ENCODE measurements at places on chromosomes 3 and 15.

DNA sequence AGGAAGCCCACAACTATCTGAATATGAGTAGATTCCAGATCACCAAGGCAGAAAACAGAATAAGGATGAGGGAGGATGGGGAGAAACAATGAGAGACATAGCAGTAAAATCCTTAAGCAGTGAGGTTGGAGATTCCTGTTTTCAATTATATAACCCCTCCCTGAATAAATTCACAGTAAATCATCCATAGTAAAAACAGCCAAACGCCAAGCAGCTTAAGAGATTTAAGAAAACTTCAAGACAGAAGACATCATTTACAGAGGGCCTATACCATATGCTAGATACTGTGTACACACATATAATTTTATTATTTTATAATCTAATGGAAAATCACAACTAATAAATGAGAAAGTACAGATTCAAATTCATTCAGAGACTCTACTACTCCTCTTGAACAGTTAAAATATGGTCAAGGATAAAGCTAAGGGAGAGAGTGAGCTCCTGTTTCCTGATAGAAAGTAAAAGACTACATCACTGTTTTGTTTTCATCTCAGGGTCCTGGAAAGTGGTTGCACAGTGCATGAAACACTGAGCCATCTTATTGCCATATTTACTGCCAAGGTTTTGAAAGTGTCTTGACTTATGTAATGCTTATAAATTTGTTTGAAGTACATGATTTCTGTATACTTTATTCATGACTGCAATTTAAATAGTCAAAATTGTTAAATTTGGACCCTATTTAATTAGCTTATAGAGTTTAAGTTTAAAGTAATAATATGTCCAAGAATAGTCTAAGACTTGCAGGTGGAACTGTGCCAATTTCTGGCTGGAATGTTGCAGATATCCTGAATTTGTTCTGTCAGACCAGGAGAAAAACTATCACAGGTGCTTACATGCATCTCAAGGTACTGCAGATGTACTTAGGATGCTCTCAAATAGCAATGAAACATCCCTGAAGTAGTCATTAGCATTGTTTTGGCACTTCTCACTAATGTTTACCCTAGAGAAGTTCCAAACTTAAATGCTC is 141.4 kb downstream of the TBL1XR1 start:
- H3K4me3 ChIP-seq, result no peak overlapping the region
- no peak for DNase-seq
- H3K36me3 ChIP-seq, result peaks cover 29% of the 10 kb centered on the region
- peaks cover 41% of the 10 kb centered on the region for H3K4me1 ChIP-seq
- H3K27ac ChIP-seq, result no peak overlapping the region
- no peaks in the 10 kb centered on the region for H3K27me3 ChIP-seq

DNA sequence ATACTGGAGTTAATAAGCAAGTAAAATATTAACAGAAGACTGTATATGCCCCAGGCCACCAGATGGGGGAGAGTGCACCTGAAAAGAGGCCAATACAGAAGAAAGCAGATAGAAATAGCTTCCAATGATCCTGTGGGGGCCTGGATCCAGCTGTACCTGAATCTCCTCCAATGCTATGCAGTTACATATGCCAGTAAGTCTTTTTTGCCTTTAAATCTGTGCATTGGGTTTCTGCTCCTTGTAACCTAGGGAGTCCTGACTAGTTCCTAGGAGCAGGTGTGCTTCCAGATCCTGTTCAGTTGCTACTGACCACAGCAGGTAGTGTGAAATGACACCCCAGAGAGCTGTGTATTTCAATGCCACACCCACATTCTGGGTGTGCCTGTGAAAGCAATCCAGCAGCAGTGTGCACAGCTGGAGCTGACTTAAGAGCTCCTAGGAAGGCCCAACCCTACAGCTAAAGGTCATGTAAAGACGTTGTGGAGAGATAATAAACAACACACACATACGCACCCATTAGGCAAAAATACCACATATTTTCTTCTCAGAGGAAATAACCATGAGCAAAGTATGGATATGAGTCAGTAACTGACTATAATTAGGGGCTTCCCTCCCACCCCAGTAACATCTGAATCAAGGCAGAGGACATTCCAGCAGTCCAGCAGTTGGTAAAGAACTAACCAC is 62.2 kb upstream of the AKAP13 start:
- H3K4me3 ChIP-seq, result no peak overlapping the region
- no peak overlapping the region for H3K27ac ChIP-seq
- H3K27me3 ChIP-seq, result no peaks in the 10 kb centered on the region
- no peak for DNase-seq
- H3K36me3 ChIP-seq, result no peaks in the 10 kb centered on the region

DNA sequence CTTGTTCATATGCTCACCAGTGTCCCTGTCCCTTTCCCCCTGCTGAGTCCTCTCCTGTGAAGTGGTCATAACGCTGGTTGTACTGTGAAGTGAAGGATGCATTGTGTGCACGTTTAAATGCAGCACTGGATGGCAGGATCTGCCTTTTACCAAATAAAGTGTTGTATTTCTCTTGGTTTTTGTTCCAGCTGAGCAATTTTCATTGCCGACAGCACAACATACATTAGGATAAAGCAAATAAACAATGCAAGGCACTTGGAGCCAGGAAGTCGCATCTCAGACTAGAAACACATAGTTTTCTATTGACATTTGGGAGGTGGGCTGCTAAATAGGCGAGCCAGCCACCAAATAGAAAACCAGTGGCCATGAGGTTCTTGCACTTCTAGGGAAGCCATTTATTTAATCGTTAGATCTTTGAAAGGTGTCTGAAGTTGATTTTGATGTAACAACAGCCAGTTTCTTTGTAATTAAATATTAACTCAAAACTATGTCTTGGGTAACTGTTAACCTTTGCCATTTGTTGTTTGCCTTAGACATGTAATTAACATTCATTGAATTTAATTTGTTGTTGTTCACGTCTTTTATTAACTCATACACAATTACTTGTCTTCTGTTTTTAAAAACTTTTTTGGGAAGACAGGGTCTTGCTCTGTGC is 185.3 kb downstream of the FNDC3B start:
- H3K36me3 ChIP-seq, result peaks cover 12% of the 10 kb centered on the region
- H3K4me1 ChIP-seq, result peaks cover 4% of the 10 kb centered on the region
- no peaks in the 10 kb centered on the region for H3K27me3 ChIP-seq
- H3K4me3 ChIP-seq, result no peak overlapping the region
- DNase-seq, result peak; percentile 19
- H3K27ac ChIP-seq, result no peak overlapping the region

DNA sequence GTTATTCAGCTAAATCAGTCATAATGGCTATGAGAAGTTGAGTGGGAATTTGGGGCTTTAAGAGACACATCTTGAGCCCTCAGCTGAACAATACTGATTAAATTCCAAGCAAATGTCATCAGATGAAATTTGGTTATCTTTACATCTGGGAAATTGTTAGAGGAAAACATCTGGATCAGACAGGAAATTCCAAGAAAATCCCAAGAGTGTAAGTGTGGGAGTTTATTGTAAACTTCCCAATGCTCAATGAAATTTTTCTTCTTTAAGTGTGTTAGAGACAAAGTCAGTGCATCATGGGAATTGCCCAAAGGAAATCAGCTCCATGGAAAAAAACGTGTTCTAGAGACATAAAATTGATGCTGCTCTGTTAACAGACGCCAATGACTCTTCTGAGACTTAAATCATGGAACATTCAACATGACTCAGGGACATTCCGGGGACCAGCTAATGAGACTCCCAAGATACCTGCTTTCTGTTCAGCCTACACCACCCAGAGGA is 19.8 kb upstream of the DCLK3 start:
- H3K4me3 ChIP-seq, result no peak overlapping the region
- no peak overlapping the region for H3K27ac ChIP-seq
- no peaks in the 10 kb centered on the region for H3K27me3 ChIP-seq
- no peaks in the 10 kb centered on the region for H3K36me3 ChIP-seq

DNA sequence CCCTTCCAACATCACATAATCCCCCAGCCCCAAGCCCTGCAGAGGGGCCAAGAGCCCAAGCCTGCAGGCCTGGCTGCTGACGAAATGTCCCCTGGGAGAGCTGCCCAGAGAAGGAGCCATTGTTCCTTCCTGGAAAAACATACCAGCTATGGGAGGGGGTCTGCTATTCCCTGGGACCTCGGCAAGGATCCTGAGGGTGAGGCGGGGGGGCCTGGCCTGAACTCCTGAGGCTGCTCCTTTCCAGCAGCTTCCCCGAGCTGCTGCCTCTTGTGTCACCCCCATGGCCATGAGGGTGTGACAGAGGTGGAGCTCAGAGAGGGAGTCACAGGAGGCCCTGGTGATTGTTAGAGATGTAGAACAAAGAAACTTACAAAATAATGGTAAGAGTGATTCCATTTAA is 12.9 kb downstream of the LOXL1 start:
- DNase-seq, result peak; percentile 51
- H3K36me3 ChIP-seq, result no peaks in the 10 kb centered on the region

GRCh38 chr3:122260206-122260605 is 64.8 kb upstream of the CSTA start:
- no peaks in the 10 kb centered on the region for H3K4me1 ChIP-seq
- peaks cover 6% of the 10 kb centered on the region for H3K27me3 ChIP-seq
- no peaks in the 10 kb centered on the region for H3K36me3 ChIP-seq
- DNase-seq, result no peak
- no peak overlapping the region for H3K27ac ChIP-seq

DNA sequence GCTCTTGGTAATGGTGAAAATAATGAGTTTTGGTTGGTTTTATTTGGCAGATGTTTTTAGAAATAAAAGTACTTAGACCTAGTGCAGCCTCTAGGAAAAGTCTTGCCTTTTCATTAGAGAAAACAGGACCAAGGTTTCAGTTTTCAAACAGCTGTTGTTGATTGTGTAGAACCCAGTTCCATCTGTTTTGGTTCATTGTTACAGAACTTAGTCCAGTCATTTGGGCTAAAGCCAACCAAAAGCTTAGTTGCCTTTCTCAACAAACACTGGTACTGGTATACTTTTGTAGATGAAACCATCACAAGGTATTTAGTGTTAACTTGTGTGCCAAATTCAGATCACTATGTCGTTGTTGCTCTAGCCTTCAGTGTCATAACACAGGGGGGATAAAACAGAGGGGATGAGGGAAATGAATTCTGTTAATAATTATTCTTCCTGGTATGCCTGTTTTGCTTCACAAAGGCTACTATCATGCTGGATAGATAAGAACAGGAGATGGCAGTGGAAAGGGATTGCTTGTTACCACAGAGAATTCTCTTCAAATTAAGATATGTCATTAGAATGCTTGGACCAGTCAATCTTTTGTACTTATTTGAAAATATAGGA is 12.6 kb upstream of the APH1B start:
- peak; percentile 83 for DNase-seq
- peaks cover 23% of the 10 kb centered on the region for H3K4me1 ChIP-seq
- no peaks in the 10 kb centered on the region for H3K27me3 ChIP-seq

All from SJCRH30 (cell line).